ENCODE measurements at places on chromosomes 13 and 19.

DNA sequence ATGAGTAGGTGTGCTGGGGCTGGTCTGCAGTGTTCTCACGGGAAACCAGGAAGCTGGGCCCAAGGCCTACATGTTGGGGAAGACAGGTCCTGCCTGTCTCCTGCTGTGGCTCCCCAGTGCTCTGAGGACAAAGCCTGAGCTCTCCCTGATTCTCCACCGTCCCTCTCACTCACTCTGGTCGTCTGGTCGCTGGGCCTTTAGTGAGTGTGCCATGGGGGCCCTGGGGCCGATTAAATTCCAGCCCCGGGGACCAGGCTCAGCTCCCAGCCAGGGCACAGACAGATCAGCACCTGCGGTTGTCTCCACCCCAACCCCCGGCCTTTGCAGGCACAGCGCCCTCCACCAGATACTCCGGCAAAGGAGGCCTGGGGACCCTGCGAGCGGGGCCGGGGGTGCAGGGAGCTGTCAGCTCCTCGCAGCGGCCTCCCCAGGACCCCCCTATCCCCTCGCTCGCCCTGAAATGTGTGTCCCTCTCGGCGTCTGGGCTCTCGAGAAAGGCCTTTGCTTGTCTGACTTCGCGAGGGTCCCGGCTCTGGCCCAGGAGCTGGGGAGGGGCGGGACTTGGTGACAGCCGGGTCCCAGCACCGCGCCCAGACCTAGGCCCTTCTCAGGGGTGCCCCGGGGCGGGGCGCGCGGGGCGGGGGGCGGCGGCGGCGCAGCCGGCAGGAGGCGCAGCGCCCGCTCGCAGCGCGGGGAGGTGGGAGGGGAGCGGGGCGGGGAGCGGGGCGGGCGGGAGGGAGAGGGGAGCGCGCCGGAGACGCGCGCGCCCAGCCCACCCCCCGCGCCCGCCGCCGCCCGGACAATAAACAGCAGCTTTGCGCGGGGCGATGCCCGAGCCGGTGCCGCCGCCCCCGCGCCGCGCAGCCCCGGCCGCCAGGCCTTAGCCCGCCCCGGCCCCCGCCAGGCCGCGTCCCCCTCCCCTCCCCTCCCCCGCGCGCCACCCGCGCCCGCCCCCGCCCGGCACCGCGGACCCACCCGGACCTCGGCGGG lies at the start of gene PALM:
Gene PALM (plus strand): TSS at position 782 of the 990 bp plus-strand sequence. CDS start 212 bp downstream, outside the sequence.
- no peak for DNase-seq

- no peak for DNase-seq
Measured at GRCh38 chr13:75038393-75039113, 443.4 kb downstream of the TBC1D4 start.

GRCh38 chr19:48196933-48197665 lies 26.6 kb downstream of the ZSWIM9 start:
- no peak for DNase-seq

DNA sequence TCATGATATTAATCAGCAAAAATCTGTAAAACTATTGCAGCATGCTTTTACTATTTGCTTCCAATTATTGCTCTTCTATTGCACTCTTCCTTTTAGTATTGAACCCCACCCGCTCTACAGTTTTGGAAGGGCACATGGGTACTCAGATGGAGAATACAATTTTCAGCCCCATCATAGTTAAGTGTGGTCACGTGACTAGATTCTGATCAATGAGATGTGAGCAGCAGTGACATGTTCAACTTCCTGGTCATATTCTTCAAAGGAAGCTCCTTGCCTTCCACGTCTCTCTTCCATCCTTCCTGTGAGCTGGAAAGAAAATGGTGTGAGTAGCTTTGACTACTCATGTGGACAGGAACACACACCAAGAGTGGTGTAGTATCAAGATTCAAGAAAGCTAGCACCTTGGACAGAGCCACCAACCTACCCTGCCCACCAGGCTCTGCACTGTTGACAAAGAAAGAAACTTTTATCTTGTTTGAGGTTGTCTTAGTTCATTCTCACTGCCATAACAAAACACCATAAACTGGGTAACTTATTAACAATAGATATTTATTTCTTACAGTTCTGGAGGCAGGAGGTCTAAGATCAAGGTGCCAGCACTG lies 3.8 kb upstream of the FGF14 start:
- DNase-seq: no peak

- DNase-seq: no peak
Measured at GRCh38 chr19:54149021-54149812, 10.3 kb downstream of the LENG1 start.

DNA sequence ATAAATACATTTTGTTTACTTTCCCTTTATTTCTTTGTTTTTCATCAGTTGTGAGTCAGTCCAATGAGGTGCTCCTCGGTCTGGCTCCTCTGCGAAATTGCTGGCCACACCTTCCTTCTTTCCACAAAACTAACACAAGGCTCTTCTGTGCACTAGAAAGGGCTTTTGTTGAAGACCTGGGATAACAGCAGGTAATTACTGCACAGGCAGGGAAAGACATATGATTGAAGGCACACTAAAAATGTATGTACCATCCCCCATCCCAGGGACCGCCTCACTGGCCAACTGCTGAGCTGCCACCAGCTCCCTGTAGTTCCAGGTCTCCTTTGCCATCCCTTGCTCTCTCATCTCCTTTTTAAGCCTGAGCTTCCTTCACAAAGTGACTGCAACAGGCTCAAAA lies 180.5 kb downstream of the EFNB2 start:
- DNase-seq: no peak

- DNase-seq: no peak
Measured at GRCh38 chr13:47334173-47334572, 437.3 kb upstream of the HTR2A start.

Measured in activated naive CD8-positive, alpha-beta T cell treated with anti-CD3 and anti-CD28 coated beads, Interleukin-2, amount 50 U/mL, for 16 hours (primary cell).